Colonic mucosa (tissue), 4 donors: ENCODE measurements at places on chromosomes 11 and 22.
A peak's percentile ranks its signal among the peaks of the same experiment; 100 is the strongest.

DNA sequence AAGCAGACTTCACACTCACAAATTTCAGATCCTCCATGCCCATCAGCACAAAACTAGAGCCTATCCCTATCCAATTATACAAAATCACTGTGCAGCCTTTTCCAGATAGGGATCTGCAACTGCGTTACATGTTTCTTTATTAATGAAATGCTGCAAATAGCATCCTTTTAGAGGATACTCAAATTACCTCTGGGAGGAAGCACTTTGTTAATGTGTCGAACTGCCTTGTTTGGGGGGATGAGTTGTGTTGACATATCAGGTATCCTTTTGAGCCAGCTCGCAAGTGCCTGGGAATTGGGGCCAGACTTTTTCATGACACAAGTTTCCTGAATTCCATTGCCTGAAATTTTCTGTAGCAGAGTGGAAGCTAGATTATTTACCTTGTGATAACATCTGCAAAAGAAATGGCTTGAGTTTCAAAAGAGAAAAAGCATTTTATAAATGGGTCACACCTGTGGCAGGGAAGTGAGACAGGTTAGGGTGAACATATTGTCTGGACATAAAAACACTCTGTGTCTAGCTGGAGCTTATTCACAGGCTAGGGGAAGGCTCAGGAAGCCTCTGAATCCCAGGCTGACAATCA, 299.1 kb upstream of the MTNR1B start:
- DNase-seq = no peak

- DNase-seq = no peak
Observed at GRCh38 chr11:10032935-10033334, 261.1 kb downstream of the SBF2 start.

DNA sequence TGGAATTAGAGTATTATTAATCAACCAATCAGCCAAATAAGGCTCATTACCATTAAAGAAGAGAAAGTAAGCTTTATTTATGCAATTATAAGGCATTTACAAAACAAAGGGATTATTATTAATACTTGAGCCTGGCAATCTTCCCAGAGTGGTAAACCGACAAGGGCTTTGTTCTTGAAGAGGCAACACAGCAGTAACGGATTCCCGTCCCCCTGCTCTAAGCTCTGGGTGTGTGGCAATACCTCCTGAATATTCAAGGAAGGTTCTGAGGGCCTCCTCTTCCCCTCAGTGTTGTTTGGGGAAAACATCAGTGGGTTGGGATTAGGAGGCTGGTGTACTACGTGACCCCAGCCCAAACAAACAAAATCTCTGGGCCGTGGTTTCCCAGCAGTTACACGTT, 176.5 kb downstream of the TENM4 start:
- no peak for DNase-seq

DNA sequence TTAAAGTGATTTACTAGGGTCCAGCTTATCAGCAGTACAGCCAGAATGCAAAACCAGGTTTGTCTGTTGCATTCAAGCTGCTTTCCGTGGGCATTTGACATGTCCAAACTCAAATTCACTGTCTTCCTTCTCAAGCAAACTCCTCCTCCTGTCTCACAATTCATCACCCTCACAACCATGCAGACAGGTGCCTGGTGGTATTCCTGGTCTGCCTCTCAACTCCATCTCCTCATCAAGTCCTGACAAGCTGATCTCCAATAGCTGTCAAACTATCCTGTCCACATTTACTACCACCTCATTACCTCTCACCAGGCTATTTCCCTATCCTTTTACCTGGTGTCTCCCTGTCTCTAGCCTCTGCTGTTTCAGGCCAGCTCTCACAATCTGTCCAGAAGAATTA, 49.1 kb upstream of the LYVE1 start:
- peak; percentile 2 for DNase-seq

DNA sequence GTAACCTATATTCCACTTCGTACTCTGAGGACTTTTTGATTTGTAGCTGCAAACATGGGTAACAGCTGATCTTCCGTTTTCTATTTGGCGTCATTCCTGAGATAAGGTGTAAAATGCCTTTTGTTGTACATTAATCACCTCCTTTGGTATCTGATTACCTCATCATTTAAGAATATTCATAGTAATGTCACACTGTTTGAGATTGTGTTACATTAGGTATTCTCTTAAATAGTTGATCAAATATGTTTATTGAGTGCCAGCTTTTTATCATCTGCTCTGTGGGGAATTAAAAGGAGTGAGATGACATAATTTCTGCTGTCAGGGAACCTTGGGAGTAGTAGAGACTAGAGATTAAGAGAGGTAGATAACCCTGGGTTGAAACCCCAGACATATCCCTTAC, 5.9 kb downstream of the NCAM1 start:
- no peak for DNase-seq

- DNase-seq = peak; percentile 35
Observed at GRCh38 chr22:43077121-43077877, 11.9 kb downstream of the TTLL1 start.
